Stimulated activated CD8-positive, alpha-beta memory T cell treated with anti-CD3 and anti-CD28 coated beads, Interleukin-15, amount 100 ng/mL, for 1 hour (primary cell): ENCODE measurements at places on chromosomes 7 and 10.

GRCh38 chr10:90857635-90858460 lies at the start of gene HTR7:
Gene HTR7 (minus strand): TSS chr10:90858039. CDS start chr10:90857671, 368 bp downstream.
- no peak for DNase-seq

DNA sequence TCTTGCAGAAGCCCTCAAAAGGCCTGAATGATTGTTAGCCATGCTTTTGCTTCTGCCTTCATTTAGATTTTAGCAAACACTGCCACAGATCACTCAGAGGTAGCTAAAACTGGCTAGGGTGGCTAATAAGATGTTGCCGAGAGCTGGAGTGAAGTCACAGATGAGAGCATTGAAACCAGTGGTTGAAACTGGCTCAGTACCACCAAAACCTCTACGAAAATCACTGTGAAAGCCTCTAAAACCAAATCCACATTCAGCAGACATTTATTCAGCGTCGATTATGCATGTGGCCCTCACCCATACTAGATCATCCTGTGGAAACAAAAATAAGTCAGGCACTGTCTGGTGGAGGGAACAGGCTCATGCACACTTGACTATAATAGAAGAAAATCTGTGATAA lies 50.8 kb downstream of the PIK3CG start:
- no peak for DNase-seq

DNA sequence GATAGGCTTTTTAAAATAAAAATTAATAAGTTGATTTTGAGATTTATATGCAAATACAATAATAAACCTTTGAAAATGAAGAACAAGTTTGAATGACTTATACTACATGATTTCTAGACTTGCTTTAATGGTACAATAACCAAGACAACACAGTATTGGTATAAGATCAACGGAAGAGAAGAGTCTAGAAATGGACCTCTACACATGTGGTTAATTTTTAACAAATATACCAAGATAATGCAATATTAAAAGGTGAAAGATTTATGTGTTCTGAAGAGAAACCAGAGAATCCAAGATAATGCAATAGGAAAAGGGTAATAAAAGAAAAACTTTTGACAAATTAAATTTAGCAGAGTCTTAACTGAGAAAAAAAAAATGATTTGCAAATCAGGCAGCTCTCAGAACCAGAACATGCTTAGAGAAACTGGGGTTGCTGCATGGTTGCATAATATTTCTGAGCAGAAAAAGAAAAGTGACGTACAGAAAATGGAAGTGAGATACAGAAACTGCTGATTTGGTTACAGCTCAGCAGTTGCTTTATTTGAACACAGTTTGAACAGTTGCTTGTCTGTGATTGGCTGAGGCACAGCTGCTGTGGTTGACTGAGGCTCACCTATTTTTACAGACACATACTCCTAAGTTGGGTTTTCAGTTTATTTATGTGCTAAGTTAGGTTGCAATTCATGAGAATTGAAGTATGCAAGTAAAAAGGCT lies 365.9 kb downstream of the CRPPA start:
- no peak for DNase-seq

DNA sequence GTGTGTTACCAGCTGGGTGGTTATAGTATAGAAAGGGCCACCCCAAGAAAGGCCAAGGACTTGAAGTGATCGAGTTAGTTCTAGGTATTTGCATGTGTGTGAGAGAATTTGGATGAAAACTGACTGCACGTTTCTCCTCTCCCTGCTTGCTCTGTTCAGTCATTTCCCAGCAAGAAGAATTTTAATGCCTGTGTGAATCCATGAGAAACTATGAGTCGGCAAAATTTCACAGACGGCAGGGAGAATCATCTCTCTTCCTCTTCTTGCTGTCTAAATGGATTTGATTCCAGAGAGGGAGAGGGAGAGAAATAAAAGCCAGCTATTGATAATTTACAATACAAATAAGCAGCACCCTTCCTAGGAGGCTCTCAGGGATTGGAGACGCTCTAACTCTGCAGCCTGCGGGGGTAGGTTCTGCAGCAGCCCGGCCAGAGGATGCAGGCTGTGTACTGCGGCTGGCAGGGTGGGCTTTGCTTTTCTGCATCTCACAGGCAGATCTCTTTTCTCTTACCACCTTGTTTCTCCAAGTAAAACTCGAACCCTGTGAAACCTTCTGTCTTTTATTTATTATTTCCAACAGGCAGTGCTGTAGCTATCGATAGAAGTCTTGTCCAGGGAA lies 183.6 kb downstream of the TCF7L2 start:
- no peak for DNase-seq

GRCh38 chr10:124650263-124650662 lies 93.9 kb downstream of the FAM53B start:
- DNase-seq = no peak

GRCh38 chr10:86205306-86206239 lies 161.0 kb downstream of the GRID1 start:
- no peak for DNase-seq

DNA sequence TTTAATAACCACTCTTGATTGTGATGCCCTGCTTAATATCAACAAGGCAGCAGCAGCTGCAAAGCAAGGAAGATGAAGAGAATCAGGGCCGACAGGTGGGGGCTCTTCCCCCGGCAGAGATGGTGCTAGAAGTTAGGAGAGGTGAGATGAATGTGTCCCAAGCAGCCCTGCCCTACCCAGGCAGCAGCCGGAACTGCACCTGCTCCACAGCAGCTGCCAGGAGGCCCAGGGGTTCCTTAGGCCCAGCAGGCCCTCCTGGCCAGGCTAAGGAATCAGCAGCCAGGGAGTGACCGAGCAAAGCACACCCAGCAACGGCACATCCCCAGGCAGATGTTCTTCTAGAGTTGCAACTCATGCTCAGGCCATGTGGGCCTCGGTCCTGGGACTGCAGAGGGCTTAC lies 17.9 kb downstream of the AFAP1L2 start:
- DNase-seq = no peak
